Dermis microvascular lymphatic vessel endothelial cell (primary cell): ENCODE measurements at places on chromosomes 1 and 21.

DNA sequence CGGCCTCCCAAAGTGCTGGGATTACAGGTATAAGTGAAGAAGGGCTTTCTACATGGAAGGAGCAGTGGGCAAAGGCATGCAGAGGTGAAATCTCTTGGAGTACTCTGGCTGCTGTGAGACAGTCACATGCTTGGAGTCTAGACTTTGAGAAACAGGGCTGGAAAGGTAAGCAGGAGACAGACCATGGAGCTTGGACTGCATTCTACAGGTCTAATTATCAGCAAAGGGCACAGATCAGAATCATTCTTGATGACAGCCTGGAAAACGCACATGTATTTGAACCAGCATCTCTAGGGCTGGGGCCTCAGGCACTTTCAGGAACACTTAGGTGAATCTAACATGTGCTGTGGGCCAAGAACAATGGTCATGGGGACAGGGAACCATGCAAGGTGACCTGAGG lies 7.3 kb upstream of the PRELP start:
- no peak for DNase-seq

DNA sequence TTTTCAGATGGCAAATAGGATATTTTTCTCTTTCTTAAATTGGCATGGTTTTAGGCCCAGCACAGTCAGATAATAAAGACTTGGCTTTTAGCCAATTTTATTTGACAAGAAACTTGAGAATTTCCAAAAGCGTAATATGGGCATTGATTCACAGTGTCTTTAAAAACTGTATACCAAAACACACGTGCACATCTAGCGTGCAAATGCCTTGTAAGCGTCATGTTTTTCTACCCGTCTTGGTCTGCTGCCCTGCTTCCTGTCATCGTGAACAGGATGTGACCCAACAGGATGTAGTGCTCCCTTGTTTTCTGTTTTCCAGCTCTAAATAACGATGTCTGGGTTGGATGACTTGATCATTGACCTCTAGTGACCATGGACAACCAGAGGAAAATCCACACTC lies 24.7 kb upstream of the SLC44A3 start:
- DNase-seq = peak; percentile 98

DNA sequence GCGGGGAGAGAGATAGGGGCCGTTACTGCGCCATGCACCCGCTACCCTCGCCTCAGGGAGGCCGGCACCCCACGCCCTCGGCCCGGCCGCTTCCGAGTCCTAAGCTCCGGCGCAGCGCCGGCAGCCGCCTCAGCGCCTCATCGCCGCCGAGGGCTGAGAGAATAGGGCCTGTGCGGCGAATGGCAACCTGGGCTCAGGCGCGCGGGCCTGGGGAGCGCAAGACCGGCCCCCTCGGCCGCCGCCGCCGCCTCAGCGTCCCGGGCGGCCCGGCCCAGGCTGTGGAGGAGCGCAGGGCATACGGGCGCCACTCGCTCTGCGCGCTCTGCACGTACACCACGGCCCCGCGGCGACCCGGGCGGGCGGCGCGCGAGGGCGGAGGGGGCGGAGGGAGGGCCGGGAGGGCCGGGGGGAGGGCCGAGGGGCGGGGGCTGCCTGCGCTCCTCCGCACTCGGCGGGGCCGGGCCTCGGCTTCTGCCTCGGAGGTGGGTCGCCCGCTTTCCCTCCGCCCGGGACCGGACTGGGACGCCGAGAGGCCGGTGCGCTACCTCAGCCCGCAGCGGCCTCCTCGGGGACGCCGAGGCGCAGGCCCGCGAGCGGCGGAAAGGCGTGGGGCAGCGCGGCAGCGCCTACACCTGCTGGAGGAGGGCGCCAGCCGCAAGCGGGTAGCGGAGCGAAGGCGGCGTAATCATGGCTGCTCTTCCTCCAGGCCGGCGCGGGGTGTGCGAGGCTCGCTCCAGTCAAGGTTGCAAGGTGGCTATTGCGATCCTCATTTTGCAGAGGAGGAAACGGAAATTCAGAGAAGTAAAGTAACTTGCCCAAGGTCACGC lies at the start of gene EGLN1:
EGLN1 (minus strand) TSS at position 317 of the 827 bp plus-strand sequence. CDS start 399 bp downstream, outside the sequence.
- DNase-seq = peak; percentile 89

- no peak for DNase-seq
These were observed 198.3 kb upstream of the RNPC3 start for GRCh38 chr1:103327054-103327719.

GRCh38 chr1:38889589-38889988 lies 8.2 kb upstream of the GJA9 start:
- no peak for DNase-seq

- no peak for DNase-seq
These were observed 106.7 kb upstream of the COL6A1 start for GRCh38 chr21:45874716-45875415.

DNA sequence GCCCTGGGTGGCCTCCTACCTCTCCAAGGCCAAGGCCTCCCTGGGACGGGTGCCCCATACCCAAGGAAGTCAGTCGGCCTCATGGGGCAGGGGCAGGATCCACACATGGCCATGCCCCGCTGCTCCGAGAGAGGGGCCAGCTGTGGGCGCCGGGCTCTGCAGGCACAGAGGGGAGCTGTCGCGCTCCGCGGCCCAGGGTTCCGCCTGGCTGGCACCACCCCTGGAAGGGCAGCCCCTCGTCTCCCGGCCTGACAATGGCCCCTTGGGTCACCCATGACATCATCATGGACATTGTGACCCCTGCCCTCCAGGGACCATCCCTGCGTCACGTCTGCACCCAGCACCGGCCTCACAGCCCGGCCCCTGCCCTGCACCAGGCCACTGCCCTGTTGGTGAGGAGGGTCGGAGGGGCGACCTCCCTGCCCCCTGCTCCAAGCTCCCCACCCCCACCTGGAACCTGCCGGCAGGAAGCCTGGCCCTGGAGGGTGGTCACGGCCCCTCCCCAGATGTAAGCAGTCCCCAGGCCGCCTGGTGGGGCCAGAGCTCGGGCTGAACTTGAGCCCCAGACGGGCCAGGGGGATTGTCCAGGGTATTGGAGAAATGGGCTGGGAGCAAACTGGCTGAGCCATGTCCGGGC lies 5.8 kb downstream of the TTLL10 start:
- DNase-seq = no peak

DNA sequence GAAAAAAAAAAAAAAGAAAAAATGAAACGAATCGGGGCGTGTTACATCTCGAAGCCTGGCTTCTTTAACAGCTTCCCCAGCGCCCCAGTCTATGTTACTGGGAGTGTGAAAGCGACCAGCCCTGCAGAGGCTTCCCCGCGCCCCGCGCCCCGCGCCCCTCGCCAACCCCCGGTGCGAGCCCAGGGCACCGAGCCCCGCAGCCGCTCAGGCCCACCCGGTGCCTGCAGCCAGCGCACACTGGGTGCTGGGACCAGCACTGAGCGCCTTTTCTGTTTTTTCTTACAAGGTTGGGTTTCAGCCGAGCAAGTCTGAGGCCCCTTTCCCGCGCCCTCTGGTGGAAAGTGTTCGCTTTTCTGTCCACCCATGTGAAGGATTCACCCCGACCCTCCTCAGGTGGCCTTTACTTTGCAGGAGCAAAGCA lies 42.1 kb upstream of the ZNF496 start:
- no peak for DNase-seq

DNA sequence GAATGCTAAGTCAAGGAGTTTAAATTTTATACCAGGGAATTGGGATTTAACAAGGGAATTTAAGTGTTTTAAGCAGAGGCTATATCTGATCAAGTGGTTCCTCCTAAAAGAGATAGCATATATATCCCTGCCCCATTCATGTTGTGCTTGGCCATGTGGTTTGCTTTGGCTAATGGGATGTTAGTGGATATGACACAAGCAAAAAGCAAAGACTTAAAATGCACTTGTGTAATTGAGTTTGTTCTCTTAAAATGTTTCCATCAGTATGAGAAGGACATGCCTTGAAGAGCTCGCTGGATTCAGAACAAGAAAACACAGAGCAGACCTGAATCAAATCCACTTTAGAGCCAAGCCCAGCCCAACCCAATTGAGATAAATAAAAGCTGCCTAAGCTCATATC lies 22.4 kb downstream of the C1orf87 start:
- no peak for DNase-seq

GRCh38 chr21:14121719-14122118 lies 89.0 kb downstream of the LIPI start:
- DNase-seq = no peak

DNA sequence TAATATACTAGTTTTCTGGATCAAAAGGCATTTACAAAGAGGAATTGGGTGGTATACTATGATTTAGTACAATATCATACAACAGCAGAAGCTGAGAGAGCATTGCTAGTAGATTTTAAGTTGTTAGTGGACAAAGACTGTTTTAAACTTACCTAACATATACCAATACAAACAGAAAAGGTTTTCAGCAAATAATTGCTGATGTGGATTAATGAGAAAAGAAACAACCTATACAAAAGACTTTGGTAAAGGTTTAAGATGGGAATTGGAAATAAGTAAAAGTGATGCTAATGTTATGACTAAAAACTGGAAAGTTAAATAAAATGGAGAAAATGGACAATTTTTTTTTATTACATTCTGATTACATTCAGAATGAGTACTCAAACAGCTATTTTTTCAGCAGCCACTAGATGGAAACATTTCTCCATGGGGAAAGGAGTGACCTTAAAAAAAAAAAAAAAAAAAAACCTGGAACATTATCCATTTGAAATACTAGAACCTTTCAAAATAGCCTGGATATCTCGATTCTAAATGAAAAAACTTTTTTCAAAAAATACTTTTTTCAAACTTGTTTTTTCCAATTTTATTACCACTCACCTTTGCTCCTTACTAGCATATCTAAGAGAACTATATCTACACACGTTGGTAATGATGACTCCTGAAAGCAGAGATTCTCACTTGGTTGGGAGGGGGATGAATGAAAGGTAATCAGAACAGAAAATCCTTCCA lies 55.4 kb downstream of the EPRS1 start:
- DNase-seq = peak; percentile 57

- peak; percentile 79 for DNase-seq
These were observed 5.2 kb downstream of the H6PD start for GRCh38 chr1:9239622-9240401.

DNA sequence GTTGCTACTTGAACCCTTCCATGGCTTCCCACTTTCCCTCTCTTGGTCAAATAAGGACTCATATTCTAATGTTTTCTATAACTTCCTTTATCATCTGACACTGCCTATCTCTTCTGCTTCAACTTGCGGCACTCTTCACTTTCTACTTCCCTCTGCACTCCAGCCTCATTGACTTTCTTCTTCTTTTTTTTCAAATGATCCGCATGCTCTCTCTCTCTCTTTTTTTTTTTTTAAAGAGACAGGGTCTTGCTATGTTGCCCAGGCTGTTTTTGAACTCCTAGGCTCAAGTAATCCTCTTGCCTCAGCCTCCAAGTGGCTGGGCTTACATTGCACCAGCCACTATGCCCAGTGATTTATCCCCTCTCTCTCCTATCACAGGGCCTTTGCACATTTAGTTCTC lies 7.3 kb upstream of the IL10 start:
- DNase-seq = no peak

DNA sequence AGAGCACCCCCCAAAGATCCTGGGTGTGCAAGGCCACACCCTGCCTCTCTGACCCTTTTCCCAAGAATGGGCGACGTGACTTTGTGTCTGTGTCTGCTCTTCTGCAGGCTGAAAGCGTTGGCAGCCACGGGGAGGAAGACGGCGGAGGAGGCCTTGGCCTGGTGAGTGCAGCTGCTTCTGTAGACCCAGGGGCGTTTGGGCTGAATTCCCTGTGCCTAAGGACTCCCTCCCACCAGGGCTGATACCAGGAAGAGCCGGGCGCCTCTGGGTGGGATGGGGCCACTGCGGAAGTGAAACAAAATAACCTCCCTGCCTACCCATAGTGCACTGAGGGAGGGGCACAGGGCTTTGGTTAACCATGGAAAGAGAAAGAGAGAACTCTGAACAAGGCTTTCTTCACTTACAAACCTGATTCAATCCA lies 2.5 kb downstream of the UBASH3A start:
- DNase-seq = no peak

DNA sequence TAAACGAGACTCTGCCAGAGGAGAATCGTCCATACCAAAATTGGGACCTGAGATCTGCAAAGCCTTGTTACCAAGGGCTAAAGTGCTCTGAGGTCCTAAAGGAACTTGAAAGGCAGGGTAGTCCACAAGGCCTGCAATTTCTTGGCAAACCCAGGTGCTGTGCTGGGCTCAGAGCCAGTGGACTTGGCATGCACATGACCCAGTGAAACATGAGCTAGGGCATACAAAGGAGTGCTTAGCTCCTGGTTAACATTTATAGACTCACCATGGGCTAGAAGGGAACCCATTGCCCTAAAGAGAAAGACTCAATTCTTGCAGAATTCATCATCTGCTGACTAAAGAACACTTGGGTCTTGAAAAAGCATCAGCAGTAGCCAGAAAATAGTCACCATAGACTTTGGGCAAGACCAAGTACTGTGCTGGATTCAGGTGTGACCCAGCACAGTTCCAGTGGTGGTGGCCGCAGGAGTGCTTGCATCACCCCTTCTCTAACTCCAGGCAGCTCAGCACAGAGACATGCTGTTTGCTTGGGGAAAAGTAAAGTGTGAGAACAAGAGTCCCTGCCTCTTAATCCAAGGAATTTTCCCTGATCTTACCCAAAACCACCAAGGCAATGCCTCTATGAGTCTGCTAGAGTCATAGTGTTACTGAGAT lies 1069.4 kb upstream of the ADGRL2 start:
- DNase-seq = no peak

DNA sequence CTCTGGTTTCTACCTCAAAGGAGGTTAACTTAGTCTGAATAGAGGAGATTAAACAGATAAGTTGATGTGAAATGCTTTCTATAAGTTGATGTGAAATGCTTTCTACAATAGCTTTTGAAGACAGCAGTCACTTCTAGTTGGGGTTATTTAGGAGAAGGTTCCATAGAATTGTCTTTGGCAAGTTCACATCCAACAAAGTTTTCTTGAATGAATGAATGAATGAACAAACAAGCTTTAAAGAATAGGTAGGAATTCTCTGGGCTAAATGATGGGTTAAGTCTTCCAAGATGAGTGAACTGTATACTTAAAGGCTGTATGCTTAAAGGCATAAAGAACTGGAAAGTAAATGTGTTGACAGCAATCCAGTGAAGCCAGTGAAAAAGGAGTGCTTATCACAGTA lies 1.9 kb downstream of the CDC73 start:
- DNase-seq = no peak

GRCh38 chr1:10522322-10522860 lies 47.6 kb downstream of the PEX14 start:
- no peak for DNase-seq

- no peak for DNase-seq
These were observed 4.2 kb downstream of the SPSB1 start for GRCh38 chr1:9296850-9297249.
